ENCODE measurements at places on chromosomes 16 and 17.

- no peak for DNase-seq
These were observed 84.0 kb downstream of the MSI2 start for GRCh38 chr17:57340160-57340981.

DNA sequence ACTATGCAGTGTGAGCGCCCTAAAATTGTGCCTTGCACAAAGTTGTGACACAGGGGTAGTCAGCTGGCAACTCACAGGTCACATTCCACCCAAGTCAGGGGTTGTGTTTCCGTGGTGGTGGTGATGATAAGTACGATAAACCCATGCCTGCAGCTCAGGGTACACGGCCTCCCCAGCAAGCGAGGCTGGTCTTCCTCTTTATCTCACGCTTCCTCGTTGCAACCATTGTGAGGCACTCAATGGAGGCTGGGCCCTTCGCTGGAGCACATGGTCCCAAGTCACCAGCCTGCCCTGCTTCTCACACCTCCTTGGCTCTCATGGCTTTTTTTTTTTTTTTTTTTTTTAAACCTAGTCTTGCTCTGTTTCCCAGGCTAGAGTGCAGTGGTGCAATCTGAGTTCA is 307.5 kb downstream of the CPPED1 start:
- DNase-seq = no peak

DNA sequence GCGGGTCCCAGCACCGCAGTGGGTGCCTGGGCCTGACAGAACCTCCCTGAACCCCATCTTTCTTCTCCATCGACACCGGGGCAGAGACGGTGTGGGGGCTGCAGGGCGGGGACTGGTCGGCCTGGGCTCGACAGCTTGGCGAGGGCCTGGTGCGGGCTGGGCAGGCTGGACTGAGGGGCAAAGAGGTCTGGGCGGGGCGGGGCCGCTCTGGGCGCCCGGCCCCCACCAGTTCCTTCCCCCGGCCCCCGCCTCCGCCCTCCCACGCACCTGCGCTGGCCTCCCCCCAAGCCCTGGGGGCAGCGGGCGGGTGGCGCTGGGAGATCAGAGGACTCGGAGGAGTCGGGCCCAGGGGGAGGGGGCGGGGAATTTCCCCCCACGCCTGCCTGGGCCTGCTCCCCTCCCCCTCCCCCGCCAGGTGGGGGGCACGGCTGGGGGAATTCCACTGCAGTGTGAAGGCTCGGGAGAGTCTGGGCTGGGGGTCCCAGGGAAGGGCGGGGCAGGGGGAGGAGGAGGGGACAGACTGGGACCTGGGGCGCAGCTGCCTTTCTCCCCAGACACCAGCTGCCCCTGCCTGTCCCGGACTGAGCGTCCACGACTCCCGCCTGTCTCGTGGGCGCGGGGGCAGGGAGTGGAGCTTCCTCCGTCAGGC is 877 bp upstream of the KREMEN2 start:
- DNase-seq = no peak

DNA sequence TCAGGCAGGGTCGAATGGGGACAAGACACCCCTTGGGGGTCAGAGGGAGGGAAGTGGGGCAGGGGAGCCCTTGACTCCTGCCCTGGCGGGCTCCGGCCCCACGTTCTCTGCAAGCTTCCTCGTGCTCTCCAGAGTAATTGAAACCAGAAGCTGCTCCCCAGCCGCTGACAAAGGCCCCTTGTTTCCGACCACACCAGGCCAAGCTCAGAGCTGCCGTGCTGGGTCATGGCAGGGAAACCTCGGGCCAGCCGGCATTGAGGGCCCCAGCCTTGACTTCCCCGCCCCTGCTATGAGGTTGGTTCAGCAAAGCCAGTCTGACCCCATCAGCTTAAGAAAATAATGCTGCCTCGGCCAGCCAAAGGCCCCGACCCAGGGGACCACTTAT is 43.3 kb downstream of the TIMM22 start:
- DNase-seq = no peak

Data from left renal cortex interstitium (tissue), 4 donors.